ENCODE measurements at places on chromosomes 5 and 9. TPM values are rescaled to one million over a fixed set of nuclear protein-coding genes. Genes with fewer than 3 reads are reported as not detected.

Gene ADAMTS6
- 3.8 TPM for total RNA-seq

Gene ENG
- total RNA-seq = 285 TPM

Gene LTC4S
- 21.7 TPM for total RNA-seq

DNA sequence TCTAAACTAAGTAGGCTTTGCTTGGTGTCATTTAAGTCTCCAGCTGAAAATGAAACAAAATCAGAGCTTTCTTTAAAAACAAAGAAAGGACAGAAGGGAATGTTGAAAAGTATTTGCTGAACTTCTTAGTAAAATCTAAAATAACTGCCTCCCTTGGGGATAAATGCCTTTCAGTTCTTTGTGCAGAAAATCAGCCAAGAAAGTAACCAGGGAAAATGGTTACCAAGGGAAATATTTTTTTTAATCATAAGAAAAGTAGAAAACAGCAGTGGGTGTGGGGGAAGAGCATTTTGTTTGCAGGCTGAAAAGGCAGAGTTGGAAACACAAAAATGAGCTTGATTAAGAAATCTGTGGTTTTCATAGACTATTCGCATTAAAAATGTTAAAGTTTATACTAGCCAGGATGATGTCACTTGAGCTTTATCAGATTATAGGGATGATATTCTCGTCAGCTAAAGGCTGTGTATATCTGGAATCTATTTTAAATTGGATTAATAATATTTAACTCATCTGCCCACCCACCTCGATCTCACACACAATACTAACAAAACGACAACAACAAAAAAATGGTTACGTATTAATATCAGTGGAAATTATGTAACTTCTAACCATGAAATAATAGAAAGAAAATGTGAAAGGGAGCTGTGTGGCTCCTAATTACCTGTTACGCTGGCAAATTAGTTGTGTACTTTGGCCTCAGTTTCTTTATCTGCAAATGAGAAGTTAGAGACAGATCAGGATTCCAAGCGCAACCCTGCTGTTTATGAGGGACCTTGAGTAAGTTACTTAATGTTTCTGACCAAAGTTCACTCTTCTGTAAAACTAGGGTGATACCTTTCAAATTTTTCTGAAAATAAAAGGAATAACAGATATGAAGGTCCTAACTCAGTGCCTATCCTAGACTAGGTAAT lies at the start of gene ECM2:
Gene ECM2 (minus strand): TSS at position 51 of the 911 bp plus-strand sequence. CDS start 13,124 bp downstream, outside the sequence.
- no peak for DNase-seq

GRCh38 chr5:163727028-163727427 lies 221.6 kb downstream of the MAT2B start:
- DNase-seq = no peak

DNA sequence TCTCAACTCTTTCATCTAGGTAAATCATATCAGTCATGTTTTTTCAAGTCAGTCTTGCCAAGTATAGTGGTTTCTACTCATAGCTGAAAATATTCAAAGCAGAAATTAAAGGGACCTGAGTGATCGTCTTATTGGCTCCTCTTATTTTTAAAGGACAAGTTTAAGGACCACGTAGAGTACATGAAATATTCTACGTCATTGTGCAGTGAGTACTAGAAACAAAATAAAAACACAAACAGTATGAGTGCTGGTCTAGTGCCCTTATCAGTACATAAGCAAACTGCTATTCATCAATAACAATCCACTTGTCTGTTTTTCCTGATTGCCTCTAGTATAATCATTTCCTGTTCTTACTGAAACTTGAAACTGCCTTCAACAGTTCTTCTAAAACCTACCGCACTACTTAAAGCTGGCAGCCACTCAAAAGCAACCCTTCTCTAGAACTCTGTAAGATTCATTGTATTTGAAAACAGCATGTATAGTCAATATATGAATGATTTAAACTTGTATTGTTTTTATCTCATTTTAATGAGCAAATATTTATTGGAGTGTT lies 853.7 kb downstream of the TAF11L14 start:
- DNase-seq = no peak

DNA sequence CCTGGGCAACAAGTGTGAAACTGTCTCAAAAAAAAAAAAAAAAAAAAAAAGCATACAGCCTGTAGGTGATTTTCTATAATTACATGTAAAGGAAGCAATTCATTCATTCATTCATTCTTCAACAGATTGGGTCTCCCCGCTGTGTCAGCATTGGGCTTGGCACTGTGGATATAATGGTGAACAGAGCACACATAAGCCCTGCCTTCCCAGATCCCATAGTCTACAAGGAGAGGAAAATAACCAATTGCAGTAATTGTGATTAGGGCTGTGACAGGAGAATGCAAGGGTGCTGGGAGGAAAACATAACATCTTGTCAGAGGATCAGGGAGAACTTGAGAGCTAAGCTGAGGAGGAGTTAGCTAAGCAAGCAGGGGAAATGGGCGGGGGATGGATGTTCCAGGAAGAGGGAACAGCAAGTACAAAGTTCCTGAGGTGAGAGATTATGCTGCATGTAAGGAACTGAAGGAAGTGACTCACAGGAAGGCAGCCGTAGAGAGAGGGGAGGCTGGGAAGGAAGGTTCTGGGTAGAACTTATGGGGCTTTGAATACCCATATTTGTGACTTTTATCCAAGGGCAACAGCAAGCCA lies 24.0 kb upstream of the KLF9 start:
- no peak for DNase-seq

- DNase-seq = no peak
Observed at GRCh38 chr5:177983763-177984583, 12.1 kb downstream of the PROP1 start.

Data from sciatic nerve (tissue), 2 donors.